ENCODE measurements at places on chromosomes 12 and 14.

DNA sequence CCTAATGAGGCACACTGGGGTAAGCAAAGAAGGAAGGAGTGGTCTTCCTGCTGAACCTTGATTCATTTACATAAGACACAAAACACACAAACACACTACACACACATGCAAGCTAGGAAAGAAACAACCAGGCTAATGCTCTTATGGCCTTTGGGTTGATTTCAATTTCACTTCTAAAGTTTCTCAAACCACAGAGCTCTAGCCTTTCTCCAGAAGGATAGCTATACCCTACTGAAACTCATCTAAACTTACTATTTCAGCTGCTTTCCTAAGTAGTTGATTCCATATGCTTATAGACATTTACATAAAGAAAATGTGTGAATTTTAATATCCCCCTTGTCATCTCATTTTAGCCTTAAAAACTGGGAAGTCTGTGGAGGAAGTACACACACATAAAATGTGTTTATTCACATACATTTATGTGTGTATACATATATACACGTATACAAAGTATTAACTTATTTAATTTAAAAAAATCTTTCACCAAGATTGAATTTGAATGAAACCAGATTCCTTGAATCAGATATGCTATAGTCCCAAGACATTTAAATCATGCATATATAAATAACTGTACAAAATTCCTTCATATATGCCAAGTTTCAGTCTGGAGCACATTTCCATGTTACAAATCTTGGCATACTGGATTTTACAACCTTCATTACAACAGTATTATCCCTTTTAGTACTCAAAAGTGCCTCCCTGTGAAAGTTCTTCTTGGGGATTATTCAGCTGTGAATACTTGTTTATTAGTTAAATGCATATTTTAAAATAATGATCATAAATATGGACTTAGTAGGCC is 231.8 kb upstream of the NPAS3 start:
- no peak for DNase-seq

DNA sequence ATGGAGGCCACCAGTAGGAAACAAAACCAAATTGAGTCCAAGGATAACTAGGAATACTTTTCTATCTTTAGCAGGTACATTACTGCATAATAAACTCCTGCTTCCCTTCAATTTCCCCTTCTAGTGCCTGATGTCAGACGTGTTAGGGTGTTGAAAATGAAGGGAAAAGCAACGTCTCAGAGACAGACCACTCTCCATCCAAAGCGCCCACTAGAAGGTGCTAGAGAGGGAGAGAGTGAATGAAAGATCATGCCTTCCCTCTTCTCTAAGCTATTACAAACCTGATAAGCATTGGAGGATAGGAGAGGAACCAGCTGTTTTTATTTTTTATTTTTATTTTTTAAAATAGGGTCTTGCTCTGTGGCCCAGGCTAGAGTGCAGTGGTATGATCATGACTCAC is 64.1 kb downstream of the ZNF641 start:
- DNase-seq = no peak

GRCh38 chr14:30223385-30223785 is 295.7 kb upstream of the PRKD1 start:
- DNase-seq = peak; percentile 27

GRCh38 chr14:21804981-21805380 is 131.4 kb upstream of the OR4E1 start:
- no peak for DNase-seq

- no peak for DNase-seq
Measured at GRCh38 chr12:16225692-16226091, 51.8 kb downstream of the SLC15A5 start.

- no peak for DNase-seq
Measured at GRCh38 chr14:98963610-98964009, 308.4 kb downstream of the BCL11B start.

GRCh38 chr12:52526511-52526951 is 6.3 kb upstream of the KRT5 start:
- no peak for DNase-seq

DNA sequence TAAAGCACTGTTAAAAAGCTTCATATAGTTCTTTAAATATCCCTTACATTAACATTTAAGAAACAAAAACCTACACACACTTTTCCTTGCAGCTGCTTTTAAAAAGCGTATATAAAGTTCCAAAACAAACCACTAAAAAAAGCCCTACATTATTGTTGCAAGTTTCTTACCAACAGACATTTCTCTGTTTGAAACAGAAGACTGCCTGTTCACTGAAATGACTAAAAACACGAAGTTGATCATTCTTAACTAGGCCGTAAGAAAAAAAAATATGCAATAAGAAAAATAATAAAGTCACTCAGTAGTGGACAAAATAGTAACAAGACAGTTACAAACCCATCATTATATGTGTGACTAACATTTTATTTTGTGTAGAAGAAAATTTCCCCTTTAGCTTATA is 37.3 kb downstream of the KIF21A start:
- no peak for DNase-seq

GRCh38 chr12:50916292-50916691 is 36.1 kb upstream of the HIGD1C start:
- no peak for DNase-seq

DNA sequence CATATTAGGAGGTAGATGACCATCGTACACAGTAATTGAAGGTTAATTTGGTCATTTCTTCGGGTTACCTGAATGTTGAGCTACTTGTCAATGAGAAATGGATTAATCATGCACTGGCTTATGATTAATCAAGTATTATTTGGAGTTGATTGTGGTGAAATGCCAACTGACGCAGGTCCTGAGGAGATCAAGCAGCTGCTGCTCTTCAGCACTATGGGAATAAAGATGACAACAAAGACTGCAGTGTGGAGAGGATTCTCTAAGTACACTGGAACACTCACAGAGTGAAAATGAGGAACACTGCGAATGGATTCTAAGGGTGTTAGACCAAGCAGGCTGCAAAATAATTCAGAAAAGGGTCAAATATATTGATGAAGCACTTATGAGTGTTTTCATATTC is 202.8 kb upstream of the DIO2 start:
- no peak for DNase-seq

DNA sequence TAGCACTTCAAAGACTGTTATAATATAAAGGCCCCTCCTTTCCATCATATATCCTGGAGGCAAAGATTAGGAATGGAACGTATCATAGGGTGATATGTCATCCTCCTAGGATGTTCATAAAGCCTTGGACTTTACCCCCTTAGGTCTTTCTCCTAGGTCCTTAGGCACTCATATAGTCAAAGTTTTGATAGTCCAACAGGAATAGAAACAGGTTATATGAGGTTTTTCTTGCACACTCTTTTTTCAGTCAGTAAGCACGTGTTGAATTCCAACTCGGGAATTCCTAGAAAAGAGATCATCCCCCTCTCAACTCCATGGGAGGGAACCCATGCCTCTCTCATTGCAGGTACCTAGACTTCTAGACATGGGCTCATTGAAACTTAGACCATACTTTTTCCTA is 20.1 kb upstream of the MAGOHB start:
- DNase-seq = no peak

- DNase-seq = no peak
Measured at GRCh38 chr14:86179980-86180379, 650.0 kb downstream of the FLRT2 start.

- DNase-seq = peak; percentile 34
Measured at GRCh38 chr12:12999271-12999958, 650 bp downstream of the HEBP1 start.

- DNase-seq = no peak
Measured at GRCh38 chr14:77064521-77065178, 33.4 kb upstream of the CIPC start.

GRCh38 chr12:48419116-48419935 is 53.0 kb upstream of the ANP32D start:
- DNase-seq = no peak

- no peak for DNase-seq
Measured at GRCh38 chr14:33717866-33718265, 233.0 kb downstream of the EGLN3 start.

Data from NCI-H510A treated with DMSO at 0.1 percent for 48 hours (cell line).